ENCODE measurements at places on chromosomes 5 and 9.

DNA sequence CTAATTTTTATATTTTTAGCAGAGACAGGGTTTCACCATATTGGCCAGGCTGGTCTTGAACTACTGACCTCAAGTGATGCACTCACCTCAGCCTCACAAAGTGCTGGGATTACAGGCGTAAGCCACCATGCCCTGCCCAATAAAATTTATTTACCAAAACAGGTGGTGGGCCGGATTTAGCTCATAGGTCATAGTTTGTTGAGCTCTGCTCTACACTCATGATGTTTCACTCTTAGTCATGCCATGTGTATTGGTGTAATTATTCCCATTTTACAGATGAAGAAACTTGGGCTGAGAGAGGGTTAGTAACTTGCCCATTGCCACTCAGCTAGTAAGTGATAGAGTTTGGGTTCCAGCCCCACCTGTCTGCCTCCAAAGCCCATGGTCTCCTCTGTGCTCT, 93.1 kb upstream of the WWC1 start:
- no peak for DNase-seq

DNA sequence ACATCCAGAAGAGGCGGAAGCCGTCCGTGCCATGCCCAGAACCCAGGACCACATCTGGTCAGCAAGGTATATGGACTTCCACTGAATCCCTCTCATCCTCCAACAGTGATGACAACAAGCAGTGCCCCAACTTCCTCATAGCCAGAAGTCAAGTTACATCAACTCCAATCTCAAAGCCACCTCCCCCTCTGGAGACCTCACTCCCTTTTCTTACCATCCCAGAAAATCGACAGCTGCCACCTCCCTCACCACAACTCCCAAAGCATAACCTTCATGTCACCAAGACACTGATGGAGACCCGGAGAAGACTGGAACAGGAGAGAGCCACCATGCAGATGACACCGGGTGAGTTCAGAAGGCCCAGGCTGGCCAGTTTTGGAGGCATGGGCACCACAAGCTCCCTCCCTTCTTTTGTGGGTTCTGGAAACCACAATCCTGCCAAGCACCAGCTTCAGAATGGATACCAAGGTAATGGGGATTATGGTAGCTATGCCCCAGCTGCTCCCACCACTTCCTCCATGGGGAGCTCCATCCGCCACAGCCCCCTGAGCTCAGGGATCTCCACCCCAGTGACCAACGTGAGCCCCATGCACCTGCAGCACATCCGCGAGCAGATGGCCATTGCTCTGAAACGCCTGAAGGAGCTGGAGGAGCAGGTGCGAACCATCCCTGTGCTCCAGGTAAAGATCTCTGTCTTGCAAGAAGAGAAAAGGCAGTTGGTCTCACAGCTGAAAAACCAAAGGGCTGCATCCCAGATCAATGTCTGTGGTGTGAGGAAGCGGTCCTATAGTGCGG, 130.3 kb upstream of the DMRT1 start:
- DNase-seq, result no peak

DNA sequence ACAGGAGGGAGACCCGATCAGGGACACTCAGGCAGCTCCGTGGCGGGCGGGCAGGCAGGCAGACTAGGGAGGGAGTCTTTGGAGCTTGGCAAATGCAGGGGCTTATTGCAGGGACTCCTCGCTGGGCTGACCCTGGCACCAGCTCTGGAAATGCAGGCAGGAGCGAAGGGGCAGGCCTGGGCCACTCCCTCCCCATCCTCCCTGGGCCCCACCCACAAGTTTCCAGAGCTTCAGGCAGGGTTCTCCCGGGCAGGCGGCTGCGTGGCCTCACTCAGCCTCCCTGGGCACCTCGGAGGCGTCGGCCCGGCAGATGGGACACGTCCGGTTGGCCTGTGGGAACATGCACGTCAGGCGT, 8.5 kb downstream of the RNF44 start:
- DNase-seq, result no peak

DNA sequence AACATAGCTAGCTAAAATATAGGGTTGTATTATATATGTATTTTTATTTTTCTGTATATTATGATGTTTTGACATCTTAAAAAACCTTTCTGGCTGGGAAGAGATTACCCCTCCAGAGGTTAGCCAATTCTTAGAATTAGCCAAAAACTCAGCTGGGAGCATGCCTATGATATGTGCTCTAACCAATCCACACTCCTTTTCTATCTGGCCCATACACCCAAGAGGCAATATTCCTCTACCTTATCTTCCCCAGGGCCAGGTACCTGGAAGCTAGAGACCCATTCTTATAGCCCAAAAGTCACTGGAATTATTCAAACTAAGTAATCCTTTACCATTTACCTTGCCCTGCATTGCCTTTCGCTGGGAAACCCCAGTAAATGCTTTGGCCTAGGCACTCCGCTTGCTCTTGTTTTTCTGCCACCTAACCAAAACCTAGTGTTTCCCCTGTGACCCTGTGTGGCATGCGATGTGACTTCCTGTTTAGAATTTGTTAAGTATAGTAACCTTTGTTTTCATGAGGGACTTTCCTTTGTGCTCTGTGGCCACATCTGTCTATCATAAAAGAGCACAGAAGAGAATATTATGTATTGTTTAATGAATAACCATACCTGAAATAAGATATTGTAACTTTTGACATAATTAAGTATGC, 37.4 kb downstream of the CSNK1G3 start:
- no peak for DNase-seq

DNA sequence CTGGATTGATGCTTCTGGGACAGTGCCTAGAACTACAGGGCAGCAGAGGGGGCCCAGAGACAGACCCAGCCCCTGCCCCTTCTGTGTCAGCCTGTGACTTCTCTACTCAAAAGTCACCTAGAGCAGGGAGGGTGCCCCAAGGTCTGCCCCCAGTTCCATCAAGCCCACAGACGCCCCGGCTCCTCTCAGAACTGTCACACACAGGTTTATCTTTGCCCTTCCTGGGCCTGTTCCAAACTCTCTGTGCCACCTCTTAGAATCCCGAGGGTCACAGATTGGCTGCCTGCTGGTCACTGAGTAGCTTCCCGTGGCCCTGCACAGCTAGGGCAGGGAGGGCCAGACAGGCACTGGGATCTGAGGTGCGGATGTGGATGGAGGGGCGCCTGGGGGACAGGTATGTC, 1.7 kb downstream of the RGS14 start:
- no peak for DNase-seq

GRCh38 chr9:131833083-131833482, 93.2 kb upstream of the RAPGEF1 start:
- no peak for DNase-seq

DNA sequence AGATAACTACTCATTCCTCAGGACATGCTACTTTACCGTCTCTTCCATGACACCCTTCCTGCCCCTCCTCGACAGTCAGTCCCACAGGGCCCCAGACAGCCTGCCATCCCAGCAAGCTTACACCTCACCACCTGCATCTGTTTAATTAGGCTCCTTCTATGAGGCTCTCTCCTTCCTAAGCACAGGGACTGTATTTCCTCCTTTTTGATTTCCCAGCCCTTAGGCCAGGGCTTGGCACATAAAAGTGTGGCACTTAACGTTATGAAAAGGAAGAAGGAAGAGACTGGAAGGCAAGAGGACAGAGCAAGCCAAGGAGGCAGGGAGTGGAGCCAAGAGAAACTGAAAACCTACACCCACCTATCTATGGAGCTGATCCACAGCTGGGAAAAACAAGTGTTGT, 146.8 kb downstream of the SIL1 start:
- no peak for DNase-seq

DNA sequence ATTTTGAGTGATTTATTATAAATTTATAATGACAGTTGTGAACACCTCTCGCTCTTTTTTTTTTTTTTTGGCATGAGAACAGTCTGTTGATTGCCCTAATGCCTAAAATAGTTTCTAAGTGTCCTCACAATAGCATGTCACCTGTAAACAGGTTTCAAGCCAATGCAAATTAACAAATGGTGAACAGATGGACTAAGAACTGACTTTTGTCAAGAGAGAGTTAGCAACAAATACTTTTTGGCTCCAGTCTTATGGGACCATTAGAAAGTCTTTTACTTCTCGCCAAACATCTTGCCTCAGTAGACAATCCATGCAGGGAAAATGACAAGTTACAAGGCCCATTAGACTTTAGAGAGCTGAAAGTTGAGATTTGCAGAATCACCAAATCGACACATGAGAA, 67.8 kb downstream of the MED27 start:
- DNase-seq, result no peak

- no peak for DNase-seq
These were observed 4.5 kb downstream of the NREP start for GRCh38 chr5:111752426-111752965.

DNA sequence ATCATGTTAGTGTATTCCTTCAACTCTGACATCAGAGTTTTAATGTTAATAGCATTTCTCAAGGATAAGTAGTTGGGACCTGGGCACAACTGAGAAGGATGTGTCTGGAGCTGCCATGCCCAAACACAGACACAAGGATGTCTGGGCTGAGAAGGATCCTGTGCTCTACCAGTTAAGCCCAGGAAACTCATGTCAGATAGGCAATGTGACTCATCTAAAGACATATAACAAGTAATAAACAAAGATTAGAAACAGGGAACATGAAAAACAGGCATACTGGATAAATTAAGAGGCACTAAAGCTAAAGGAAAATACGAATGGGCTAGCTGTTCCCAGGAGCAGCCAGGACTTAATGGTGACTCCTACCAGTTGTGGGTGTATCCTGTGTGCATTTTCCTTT, 9.1 kb upstream of the EGFLAM start:
- no peak for DNase-seq

DNA sequence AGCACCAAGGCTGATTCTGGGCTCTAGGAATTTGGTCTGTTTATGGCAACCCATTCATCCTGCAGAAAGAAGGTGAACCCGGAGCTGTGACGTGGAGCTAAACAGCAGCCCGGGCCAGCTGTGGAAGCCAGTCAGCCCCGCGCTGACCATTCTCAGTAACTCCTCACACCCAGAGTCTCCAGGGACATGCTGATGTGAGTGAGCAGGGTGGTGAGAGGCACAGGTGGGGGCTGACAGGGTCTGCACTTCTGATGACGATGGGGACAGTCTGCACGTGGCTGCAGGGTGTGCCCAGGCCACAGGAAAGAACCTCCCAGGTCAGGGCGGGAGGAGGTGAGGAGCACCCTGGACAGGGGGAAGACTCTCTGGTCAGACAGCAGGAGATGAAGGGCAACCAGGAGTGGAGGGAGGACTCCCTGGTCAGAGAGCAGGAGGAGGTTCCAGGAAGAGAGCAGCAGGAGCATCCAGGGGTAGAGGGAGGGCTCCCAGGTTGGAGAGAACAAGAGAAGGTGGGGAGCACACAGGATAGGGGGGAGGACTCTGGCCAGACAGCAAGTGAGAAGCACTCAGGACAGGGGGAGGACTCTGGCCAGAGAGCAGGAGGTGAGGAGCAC, 26.1 kb upstream of the SLC6A3 start:
- DNase-seq, result no peak

DNA sequence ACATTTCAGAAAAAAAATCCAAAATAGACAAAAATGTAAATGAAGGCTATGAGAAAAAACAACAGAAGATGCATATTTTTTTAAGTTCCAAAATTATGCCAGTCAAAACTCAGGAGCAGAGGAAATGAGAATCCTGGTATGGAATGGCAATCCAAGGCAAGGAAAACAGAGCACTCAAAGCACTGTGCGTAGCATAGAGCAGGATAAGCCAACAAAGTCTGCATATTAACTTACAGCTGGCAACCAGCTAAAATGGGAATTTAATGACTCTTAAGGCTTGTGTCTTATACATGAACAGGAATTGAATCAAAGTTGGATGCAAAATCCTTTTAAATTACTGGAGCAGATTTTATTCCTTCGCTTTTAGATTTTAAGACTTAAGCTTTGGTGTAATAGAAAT, 203.5 kb upstream of the DAPK1 start:
- no peak for DNase-seq

DNA sequence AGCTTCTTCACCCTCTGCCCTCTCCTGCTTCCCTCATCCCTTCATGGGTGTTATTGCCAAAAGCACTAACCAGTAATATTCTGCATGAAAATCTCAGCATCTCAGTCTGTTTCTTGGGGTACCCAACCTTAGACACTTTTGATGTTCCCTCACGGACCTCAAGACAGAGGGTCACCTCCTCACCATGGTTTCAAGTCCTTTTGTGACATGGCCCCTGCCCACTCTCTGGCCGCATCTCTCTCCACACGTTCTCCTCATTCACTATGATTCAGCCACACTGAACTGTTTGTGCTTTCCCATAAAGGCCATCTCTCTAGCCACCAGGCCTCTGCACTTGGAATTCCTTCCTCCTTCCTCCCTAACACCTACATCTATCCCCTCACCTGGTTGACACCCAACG, 111.5 kb upstream of the SPOCK1 start:
- DNase-seq, result no peak

DNA sequence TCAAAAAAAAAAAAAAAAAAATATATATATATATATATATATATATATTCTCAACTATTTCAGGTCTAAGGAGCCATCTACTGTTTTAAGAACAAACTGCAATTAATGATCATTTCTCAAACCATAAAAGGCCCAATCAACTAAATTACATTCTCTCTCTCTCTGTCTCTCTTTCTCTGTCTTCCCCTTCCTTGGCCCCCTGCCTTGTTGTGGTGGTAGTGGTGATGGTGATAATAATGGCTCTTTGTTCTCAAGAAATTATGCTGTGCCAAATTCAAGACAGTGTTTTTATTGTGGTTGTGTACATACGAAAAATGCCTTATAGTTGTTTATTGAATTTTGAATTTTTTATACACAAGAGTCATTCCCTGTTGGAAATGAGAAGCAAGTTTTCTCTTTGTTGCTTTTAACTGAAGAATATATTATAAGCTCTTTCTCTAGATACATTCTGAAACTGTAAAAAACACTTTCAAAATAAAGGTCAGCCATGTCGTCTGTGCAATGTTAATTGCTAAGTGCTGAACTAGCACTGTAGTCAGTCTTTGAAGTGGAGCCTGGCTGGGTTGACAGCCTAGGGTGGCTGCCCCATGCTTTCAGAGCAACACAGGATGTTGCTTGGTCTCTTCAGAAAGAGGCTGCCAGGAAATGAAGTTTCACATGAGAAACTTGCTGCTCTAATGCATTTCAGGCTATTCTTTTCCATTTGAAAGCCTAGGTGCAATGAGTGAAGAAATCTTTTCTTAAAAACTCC, 96.0 kb downstream of the HINT1 start:
- peak; percentile 40 for DNase-seq

GRCh38 chr9:69486498-69486897, 161.5 kb downstream of the ENTREP1 start:
- DNase-seq, result no peak

- DNase-seq, result no peak
These were observed 123.6 kb upstream of the ZNF608 start for GRCh38 chr5:124870070-124870469.

DNA sequence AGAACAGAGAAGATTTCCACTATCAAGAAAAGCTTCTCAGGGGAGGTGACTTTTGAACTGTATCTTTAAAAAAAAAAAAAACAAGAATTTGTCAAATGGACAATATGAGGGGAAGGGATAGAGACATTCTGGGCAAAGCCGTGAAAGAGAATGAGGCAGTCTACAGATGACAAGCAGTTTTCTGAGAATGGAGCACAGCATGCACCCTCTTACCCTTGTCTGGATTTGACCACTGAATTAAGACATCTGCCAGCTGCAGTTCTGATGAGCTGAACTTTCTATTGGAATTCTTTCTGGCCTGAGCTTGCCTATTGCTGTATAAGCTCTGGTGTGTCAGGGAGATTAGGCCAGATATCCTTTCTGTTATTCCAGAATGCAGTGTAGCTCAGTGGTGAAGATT, 10.3 kb upstream of the RANBP3L start:
- DNase-seq, result no peak

- DNase-seq, result no peak
These were observed 138.4 kb downstream of the C9orf152 start for GRCh38 chr9:110069326-110070248.

GRCh38 chr5:95823738-95824609, 1.4 kb upstream of the GLRX start:
- DNase-seq, result no peak

- DNase-seq, result no peak
These were observed 23.2 kb downstream of the EGR1 start for GRCh38 chr5:138488481-138488945.

Data from occipital lobe (tissue), 3 donors.